B cell (primary cell): ENCODE measurements at places on chromosomes 1 and 21. TPM values are rescaled to one million over a fixed set of nuclear protein-coding genes. Genes with fewer than 3 reads are reported as not detected.

RPTN gene
- not detected in 2 replicates for total RNA-seq

GRCh38 chr1:172815740-172816139, 156.8 kb downstream of the FASLG start:
- no peaks in the 10 kb centered on the region for H3K36me3 ChIP-seq
- no peaks in the 10 kb centered on the region for H3K27me3 ChIP-seq
- peaks cover 26% of the 10 kb centered on the region for H3K4me1 ChIP-seq
- no peak overlapping the region for H3K27ac ChIP-seq
- H3K4me3 ChIP-seq = no peak overlapping the region

DNA sequence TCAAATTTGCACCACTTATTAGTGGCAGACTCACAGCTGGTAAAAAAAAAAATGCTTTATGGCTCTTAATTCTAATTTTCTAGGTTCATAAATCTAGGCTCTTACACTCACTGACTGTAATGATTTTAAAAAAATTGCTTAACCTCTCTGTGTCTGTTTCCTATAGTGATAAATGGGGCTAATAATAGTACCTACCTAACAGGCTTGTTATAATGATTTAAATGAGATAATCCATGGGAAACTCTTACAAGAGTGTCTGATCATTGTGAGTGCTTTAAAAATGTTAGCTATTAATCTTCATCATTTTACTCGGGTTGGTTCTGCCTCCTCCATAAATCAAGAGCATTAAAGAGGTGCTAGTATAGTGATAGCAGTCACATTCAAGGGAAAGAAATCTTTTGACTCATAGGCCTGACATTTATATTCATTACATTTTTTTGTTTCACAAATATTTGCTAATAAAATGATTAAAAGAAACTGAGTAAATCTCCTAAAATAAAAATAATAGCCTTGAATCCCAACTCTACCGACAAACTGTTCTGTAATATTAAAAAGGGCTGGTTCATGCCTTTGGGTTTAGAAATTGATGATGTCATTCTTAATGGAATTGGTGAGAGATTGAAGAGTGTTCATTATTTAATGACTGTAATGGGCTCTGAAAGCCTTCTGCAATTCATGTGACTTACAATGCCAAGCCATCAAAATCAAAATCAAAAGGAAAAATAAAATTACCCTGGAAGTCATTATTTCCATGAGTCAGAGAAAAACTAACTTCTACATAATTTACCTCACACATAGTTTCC, 93.9 kb upstream of the PALMD start:
- no peaks in the 10 kb centered on the region for H3K4me1 ChIP-seq
- H3K27me3 ChIP-seq = no peaks in the 10 kb centered on the region
- no peak overlapping the region for H3K4me3 ChIP-seq
- no peak for DNase-seq
- no peak overlapping the region for H3K27ac ChIP-seq

GRCh38 chr1:183450093-183450492, 22.2 kb upstream of the SMG7 start:
- no peak for DNase-seq
- H3K27me3 ChIP-seq = peaks cover 9% of the 10 kb centered on the region
- no peak overlapping the region for H3K27ac ChIP-seq
- no peak overlapping the region for H3K4me3 ChIP-seq
- no peaks in the 10 kb centered on the region for H3K36me3 ChIP-seq
